ENCODE measurements at places on chromosomes 6 and 20. TPM values are rescaled to one million over a fixed set of nuclear protein-coding genes. Genes with fewer than 3 reads are reported as not detected.

- no peak for DNase-seq
Observed at GRCh38 chr6:26173836-26174145, 86.6 kb downstream of the HFE start.

DNA sequence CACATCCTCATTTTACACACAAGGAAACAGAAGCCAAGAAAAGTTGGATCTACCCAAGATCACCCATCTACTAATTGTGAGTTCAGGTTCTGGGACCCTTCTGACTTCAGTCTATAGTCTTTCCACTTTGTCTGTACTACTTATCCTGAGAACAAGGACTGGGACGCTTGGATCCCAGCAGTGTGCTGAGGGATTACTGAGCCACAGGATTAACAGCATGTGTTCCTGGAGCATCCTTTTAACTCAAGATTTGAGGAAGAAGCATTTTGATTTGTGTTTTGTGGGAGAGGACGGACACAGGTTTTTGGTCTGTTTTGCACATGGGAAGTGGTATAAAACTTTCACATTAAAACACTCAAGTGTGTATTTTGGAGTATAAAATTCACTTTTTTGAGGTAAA lies 4.4 kb downstream of the ENPP4 start:
- DNase-seq = no peak

GRCh38 chr20:63978319-63979228 lies 868 bp downstream of the SAMD10 start:
- DNase-seq = no peak

- DNase-seq = no peak
Observed at GRCh38 chr6:31094389-31094881, 17.9 kb downstream of the C6orf15 start.

THEMIS gene
- 0.07 TPM for total RNA-seq

CST1 gene
- not detected for total RNA-seq

Data from astrocyte (in vitro differentiated cells and primary cell).